ENCODE measurements at places on chromosomes 2 and 18.
A peak's percentile ranks its signal among the peaks of the same experiment; 100 is the strongest.

GRCh38 chr2:241393524-241394196 is 37.6 kb downstream of the FARP2 start:
- DNase-seq: no peak

DNA sequence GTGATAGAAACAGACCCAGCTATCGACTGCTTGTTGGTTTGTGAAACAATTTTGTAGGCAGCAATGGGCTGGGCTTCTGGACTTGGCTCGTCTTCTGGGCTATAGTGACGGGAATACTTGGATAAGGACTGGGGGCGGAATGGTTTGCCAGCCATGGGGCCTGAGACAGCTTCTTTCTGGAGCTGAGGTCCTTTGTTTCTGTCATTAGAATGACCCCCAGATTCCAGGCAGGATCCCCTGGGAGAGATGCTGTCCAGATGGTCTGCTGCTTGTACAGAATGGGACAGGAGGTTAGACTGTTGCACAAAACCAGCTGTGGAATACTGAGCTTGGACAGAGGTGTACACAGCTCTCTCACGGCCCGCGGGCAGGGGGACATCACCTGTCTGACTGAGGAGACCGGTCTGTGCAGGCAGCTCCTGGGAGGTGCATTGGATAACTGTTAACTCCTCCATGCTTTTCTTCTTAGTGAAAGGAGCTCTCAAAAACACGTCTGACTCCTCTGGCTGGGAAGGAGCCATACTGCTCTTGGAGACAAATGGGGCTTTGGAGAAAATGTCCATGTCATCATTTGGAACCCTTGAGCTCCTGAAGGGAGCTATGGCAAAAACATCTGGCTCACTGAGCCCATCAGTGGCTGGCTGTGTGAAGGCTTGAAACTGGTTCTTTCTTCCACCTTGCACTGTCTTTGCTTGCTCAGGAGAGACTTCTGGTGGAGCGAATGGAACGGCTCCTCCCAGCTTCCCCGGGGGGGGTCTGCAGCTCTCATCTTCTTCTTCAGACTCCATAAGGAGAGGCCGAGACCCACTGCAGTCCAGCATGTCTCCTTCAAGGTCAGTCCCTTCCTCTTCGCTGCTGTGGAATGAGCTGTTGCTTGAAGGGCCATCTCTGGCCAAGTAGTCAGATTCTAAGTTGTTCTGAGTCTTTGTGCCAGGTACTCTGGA is 28.6 kb upstream of the NFU1 start:
- DNase-seq: no peak

- no peak for DNase-seq
Observed at GRCh38 chr2:54981385-54981784, 68.9 kb downstream of the RTN4 start.

GRCh38 chr2:32161296-32161695 is 4.4 kb upstream of the SLC30A6 start:
- no peak for DNase-seq

DNA sequence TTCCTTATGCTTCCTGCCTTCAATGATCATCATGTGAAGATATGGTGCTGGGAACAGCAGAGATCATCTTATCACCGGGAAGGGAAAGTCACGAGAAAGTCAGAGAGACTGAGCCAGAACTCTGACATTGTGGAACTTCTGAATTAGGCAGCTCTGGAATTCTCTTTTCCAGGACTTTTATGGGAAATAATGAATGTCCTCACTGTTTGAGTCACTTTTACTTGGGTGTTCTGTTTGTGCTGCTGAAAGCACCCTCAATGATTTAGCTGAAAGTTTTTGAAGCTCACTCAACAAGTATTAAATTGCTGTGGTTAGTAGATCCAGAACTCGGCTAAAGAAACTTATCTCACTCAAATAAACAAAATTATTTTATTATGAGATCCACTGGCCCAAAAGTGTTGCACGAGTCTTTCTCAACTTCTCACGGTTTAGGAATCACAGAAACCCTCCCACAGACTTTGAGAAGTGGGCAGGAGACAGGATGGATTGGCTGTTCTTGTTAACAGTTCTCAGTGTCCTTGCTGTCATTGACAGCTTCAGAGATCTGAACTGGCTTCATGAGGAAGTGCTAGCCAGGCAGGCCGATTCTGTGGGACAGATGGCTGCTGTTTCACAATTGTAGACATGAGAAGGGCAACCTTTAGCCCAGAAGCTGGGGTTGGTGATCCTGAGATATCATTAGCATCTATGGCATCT is 26.4 kb upstream of the ATRAID start:
- peak; percentile 57 for DNase-seq

DNA sequence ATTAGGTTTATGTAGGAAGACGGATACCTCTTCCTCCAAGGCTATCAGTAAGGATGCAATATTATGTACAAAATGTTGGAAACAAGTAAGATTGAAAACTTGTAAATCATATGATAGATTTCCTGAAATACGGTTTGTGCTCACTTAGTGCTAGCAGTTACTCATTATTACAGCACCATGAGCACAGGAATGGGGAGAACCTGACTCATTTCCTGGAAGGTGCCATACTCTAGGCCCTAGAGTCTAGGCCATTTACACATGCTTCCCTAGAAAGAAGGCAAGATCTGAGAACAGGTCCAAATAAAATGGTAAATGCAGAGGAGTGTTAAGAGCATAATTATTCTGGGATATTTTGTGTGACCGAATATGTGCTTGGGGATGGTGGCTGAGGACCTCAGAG is 467.7 kb upstream of the CELF4 start:
- DNase-seq: no peak

DNA sequence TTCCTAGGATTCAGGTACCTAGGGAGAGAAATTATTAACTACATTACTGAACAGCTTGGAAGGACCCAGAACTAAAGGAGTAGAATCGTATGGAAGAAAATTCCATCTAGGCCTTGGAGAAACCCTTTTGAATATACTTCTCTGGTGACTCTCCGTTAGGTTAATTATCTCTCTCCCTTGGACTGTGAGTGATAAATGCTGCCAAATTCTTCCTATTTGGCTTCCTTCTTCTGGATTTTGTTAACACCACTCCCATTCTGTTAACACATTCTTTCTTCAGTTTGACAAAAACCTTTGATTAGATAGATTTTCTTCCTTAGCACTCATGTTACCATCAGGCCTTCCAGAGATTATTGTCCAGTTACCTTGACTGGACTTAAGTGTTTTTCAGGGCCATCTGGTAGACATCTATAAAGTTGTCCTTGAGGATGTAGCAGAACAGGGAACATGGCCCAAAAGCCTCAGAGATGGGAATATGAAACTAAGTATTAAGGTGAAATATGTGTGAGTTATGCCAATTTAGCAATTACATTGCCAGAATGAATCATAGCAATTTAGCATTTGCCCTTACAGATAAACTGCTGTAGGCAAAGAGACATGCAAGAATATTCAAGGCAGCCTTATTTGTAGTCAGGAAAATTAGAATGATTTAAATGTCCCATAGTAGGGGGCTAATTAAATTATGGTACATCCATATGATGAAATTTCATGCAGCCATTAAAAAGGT is 6.7 kb downstream of the CYP27A1 start:
- no peak for DNase-seq

DNA sequence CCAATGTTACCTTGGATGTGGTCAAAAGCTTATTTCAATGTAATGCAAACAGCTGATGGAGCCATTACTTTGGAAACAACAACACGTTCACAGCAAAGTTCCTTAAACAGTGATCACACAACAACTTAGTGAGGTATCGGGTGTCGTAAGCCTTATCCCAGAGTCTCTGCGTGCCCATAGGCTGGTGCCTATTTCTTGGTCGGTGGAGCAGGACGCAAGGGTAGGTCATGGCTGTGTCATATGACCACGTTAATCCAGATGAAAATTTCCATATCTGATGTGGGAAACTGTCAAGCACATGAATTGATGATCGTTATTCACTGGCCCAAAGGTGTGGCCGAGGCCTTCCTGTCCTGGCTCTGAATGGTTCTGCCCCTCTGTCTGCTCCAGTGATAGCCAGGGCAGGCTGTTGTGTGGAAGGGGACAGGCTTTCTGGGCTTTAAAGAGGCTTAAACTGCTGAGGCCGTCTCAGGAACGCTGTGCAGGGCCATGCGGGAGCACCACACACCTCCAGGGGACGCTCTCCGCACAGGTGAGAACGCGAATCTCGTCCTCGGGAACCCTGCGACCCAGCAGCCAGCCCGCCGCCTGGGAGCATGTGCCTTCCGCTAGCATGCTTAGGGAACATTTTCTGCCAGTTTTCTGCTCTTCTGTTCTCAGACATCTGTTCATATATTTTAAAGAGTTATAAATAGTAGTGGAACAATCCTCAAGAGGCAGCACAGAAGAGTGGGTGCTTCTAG is 90.6 kb downstream of the KCTD1 start:
- DNase-seq: no peak

- DNase-seq: no peak
Observed at GRCh38 chr18:24923138-24923537, 428.8 kb downstream of the ZNF521 start.

DNA sequence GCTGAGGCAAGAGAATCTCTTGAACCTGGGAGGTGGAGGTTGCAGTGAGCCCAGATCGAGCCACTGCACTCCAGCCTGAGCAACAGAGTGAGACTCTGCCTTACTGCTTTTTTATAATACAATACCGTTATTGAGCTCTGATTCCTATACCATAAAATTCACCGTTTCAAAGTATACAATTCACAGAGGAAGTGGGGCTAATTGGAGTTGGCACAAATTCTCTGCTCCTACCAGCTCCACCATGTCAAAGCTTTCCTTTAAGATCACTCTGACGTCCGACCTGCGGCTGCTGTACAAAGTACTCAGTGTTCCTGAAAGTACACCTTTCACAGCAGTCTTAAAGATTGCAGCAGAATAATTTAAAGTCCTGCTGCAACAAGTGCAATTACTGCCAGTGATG is 29.6 kb upstream of the CYBRD1 start:
- DNase-seq: no peak

- peak; percentile 81 for DNase-seq
Observed at GRCh38 chr2:70726947-70727725, 40.9 kb downstream of the ADD2 start.

DNA sequence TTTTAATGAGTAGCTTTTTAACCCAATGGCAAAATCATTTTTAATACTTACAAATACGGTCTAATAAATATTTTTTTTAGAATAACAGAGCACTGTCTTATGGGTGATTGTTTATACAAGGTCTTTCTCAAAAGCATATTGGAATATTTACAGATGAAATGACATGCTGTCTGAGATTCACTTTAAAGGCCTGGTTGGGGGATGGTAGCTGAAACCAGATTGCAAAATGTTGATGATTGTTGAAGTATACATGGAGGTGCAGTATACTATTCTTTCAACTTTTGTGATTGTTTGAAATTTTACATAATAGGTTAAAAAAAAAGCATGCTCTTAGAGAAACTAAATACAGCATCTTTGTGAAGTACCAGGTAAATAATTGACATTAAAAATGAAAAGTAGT is 111.2 kb downstream of the FMNL2 start:
- DNase-seq: no peak

- peak; percentile 77 for DNase-seq
Observed at GRCh38 chr18:13216092-13216582, 2.4 kb upstream of the LDLRAD4 start.

DNA sequence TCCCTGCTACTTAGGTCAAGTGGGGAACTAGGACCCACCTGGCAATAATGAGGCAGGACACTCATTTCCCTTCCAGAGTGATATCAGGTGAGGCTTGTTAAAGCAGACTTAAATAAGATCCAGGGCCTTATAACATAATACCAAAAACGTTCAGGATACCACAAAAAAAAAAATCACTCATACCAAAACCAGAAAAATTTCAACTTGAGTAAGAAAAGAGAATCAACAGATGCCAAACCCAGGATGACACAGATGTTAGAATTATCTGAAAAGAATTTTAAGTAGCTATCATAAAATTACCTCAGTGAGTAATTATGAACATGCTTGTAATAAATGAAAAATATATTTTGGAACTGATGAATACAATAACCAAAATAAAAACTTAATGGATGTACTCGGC is 255.6 kb upstream of the OSR1 start:
- no peak for DNase-seq

Data from AG08395 (cell line).